NAMALWA (cell line): ENCODE measurements at places on chromosomes 11 and 22.

DNA sequence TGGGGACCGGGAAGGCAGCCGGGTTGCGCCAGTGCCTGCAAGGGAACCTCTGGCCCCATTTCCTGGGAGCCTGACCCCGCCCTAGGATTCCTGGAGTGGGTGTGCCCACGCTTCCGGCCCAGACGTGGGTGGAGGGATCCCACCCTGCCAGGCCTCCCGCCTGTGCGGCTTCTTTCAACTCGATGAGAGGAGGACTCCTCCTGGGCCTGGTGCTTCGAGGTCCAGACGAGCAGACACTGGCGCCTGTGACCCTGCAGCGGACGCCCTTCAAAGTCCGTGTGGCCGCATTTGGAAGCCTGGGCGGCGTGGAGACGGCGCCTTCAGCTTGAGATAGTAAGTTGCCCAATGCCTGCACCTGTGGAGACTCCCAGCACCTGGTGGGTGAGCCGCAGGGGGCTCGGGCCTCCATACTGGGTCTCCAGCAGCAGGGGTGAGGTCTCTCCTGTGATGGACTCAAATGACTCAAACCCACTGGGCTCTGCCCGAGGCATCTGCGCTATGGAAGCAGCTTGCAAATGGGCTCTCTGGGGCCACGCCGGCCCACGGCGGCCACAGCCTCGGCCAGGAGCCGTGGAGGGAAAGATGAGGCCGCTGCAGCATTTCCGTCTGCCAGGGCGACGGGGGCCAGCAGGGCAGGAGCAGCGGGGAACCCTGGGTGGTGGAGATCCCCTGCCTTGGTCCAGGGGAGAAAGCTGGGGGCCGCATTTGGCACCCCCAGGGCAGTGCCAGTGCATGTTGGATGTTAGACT is 64.3 kb upstream of the PPARA start:
- no peak for DNase-seq

GRCh38 chr11:62602141-62603071 is 741 bp upstream of the MTA2 start:
- DNase-seq = no peak

DNA sequence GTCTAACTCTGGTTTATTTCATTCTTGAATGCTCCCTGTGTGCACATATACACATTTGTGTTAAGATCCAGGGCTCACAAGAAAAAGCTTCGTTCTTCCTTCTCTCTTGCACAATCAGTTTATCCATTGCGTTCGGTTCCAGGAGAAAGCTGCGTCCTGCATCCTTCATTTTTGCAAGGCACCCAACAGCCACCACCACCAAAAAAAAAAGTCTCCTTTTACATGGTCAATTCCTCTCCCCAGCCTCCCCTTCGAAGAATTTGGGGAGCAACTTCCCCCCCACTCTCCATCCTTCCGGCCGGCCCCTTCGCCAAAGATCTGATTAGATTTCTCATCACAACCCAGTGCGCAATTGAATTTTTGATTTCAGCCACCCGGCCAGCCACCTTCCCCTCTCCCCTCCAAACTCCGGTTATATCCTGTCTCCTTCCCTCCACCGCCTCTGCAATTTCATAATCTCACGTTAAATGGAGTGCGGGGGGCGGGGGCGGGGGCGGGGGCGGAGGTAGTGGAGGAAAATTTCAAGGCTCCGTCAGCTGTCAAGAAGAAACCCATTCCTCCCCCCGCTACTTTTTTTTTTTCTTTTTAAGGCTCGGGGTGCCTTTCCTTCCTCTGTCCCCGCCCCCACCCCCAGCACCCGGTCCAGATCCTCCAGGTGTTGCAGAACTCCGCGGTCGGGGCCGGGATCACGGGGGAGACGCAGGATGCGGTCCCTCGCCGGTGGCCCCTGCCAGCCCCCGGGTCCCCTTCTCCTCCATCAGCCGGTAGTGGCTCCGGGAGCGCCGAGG is 1166.5 kb downstream of the LRRC4C start:
- no peak for DNase-seq

GRCh38 chr11:132605825-132606570 is 926.3 kb downstream of the OPCML start:
- no peak for DNase-seq

- DNase-seq = no peak
These were observed 9.9 kb downstream of the MS4A15 start for GRCh38 chr11:60766547-60766946.

DNA sequence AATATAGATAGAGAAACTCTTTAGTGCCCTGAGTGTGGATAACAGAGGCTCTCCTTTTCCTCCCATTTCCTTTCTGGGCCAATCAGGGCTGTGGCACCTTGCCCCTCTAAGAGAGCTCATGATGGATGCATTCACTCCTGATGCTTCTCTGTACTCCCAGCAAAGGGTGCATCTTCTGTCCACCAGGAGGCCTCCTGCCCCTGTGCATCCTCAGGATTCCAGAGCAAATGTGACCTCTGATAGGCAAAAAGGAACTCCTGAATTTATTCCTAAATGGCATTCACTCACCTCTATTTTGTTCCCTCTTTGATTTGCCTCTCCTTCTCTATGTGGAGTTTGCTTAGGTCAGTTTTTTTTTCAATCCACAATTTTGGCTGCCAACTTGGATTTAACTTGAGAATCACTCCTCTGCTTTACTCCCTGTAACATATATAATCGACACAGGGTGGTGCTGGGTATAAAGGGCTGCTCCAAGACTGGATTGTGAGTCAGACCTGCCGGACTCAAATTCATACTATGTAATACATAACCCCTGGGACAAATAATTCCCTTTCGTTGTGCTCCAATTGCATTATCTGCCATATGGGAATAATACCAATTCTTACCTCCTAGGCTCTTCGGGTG is 1.1 kb upstream of the MRGPRX4 start:
- peak; percentile 17 for DNase-seq

GRCh38 chr22:39381009-39381755 is 18.4 kb upstream of the TAB1 start:
- DNase-seq = no peak

DNA sequence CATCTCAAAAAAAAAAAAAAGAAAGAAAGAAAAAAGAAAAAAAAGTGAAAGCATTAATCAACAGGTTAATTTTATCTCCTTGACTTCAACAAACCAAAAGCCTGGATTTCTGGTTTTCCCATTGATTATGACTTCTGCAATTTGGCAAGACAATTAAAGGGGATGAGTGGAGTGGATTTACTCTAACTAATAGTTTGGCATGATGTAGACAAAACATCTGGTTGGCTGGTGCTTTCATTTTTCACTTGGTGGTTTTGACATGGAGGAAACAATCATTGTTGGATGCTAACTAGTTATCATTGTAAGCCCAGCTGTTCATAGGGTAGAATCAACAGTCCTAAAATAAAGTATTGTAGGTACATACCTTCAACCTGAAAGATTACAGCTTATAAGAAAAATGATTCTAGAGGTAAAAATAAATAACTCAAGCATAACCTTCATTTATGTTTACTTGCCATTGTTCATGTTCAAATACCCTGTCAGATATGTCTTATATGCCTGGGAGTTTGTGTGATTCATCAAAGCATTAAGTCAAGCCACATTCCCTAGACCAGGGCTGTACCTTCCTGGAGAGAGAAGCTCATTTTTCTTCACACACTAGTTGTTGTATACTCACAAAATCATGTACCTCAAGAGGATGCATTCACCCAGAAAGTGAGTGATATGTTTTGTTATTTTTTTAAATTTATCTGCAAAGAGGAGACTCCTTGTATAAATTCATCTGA is 15.1 kb downstream of the FIBIN start:
- no peak for DNase-seq

DNA sequence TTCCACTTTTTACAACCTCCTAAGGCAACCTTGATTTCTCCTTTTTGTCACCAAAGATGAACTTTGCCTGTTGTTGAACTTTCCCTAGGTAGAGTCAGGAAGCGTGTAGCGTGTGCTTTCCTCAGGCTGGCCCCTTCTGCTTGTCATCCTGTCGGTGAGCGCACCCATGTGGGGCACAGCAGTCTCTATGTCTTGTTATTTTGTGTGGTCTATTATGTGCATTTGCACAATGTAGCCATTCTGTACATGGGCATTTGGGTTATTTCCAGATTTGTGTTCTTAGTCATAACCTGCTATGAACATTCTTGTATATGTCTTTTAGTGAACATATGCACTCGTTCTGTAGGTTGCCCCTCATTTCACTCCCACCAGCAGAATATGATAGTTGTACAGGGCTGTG is 34.9 kb downstream of the CABIN1 start:
- DNase-seq = no peak

DNA sequence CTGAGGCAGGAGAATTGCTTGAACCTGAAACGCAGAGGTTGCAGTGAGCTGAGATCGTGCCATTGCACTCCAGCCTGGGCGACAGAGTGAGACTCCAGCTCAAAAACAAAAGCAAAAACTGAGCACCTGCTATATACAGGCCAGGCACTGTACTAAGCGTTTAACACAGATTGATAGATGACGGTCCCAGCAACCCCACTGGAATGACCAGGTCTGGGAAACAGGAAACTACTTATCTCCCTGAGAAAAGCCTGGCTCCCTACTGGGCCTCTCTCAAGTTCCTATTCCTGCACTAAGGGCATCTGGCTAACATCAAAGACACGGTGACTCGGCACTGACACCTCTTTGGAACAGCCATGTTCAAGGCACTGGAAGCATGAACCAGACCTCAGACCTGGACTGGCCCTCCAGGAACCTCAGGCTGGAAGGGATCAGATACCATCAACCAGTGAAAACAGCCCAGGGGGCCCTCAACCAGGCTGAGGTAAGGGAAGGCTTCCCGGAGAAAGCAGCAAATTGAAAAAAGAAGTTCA is 16.6 kb downstream of the ARAP1 start:
- no peak for DNase-seq

DNA sequence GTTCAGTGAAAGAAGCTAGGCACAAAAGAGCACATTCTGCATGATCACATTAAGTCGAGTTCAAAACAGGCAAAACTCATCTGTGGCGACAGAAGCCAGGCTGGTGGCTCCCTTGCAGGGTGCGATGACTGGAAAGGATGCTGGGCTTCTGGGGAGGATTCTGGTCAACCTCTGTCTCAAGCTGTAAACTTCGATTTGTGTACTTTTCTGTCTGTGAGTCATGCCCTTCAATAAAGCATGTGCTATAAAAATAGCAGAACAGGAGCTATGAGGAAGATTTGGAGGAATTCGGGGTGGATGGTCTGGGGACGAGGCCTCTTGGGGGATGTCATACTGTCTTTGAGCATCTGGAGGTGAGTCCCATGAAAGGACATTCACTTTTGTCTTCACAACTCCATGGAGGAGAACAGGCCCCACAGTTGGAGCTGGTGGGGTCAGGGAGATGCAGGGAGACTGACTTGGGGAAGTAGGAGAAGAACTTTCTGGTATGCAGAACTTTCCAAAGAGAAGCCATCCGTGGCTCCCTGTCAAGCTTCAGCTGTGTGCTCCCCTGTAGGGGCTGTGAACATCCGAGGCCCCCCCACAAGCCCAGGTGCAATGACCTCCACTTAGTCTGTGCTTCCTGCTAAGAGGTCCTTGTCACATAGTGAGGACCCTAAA is 77.8 kb upstream of the LINC01488 start:
- no peak for DNase-seq

DNA sequence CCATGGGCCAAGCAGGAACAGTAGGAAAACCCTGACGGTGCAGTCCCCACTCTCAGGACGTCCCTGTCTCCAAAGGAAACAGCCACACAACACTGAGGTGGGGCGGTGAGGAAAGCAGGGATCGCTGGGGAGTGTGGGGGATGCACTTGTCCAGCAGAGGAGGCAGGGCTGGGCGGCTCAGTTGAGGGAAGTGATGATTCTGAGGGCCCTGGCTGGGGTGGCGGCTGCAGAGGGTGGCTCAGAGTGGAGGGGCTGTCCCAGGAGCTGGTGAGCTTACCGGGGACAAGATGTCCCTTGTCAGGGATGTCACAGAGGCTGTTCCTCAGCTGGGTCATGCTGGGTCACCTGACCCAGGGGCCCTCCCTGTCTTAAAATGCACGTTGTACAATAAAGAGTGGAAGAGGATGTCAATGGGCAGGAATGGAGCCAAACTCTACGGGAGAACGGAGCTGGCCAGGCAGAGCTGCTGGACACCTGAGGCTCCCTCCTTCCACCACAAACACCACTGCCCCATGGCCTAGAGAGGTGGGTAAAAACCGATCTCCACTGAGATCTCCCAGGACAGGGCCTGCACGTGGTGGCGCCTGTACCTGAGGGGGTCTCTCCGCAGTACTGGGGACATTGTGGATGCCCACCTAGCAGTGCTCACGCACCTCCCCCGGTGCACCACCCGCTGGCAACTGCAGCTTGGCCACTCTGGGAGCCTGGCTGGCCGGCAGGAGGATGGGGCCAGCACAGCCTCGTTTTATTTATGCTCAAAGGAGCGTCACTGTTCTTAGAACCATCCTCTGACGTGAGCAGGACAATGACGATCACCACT is 9.7 kb upstream of the EFCAB6 start:
- DNase-seq = no peak

GRCh38 chr22:33697640-33698039 is 222.6 kb downstream of the LARGE1 start:
- no peak for DNase-seq

DNA sequence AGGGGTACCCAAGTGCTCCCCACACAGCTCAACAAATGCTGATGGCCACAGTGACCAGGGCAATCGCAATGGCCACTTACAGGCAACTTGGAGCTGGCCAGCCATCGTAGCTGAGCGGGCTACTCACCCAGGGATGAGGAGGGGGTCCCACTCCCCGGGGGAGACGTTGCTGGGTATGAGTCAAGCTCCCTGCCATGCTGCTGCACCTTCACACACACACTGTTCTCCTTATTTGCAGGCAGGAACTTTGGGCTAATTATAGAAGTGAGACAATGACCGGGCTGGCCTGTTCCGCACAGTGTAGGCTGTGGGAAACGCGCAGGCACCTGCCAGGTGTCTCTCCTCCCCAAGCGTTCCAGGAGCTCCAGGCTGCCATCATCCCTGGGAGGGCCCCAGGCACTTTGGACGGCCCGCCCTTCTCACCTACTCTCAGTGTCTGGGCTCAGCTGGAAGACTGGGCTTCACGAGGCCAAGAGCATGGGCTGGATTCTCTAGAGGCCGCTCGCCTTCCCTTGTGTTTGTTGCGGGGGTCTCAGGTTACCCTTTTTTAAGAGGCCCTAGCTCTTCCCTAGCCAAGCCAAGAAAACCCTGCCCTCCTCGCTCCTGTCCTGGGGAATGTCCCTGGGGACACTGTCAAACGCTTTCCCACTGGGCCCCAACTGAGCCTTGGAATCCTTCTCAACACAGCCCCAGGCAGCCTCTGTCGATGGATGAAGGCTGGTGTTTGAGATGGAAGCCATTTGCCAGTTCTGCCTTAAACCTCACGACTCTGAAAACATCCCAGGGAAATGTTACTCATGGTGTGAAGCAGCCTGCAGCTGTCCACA is 73.0 kb downstream of the RTL6 start:
- no peak for DNase-seq

GRCh38 chr22:29784451-29785361 is 17.5 kb downstream of the UQCR10 start:
- DNase-seq = no peak

- DNase-seq = no peak
These were observed 405.7 kb downstream of the BUD13 start for GRCh38 chr11:116366980-116367645.

DNA sequence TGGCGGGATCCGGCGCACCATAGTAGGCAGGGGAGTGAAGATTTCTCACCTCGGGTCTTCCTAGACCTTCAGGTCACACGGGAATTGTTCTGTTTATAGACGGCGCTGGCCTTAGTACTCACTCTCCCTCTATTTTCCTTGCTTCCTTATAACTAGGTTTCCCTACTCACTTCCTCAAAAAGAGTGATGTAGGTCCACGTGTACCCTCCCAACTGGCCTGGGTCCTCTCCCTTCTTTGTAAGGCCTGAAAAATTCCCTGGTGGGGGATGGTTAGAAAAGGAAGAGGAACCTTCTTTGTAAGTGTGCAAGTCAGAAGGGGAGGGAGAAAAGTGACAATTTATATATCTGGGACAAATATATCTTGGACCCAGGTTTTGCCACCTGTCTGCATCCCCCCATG is 2.9 kb upstream of the TMEM9B start:
- no peak for DNase-seq

GRCh38 chr22:49048591-49048990 is 779.1 kb downstream of the BRD1 start:
- DNase-seq = no peak
